Activated CD8-positive, alpha-beta T cell treated with anti-CD3 and anti-CD28 coated beads for 36 hours (primary cell): ENCODE measurements at places on chromosomes 3 and 15. TPM values are rescaled to one million over a fixed set of nuclear protein-coding genes. Genes with fewer than 3 reads are reported as not detected.
A peak's percentile ranks its signal among the peaks of the same experiment; 100 is the strongest.

The MYLK gene
- total RNA-seq = 0.34 TPM

The GPR62 gene
- not detected for total RNA-seq

The LRRC31 gene
- not detected for total RNA-seq

The CDCP1 gene
- 0.36 TPM for total RNA-seq

The RAD51 gene
- total RNA-seq = 77.0 TPM

The CD200R1 gene
- total RNA-seq = 1.8 TPM

The POLR2M gene
- 72.5 TPM for total RNA-seq

The EFHB gene
- total RNA-seq = 0.77 TPM

The POC1A gene
- 21.2 TPM for total RNA-seq

The BHLHE40 gene
- 470 TPM for total RNA-seq

DNA sequence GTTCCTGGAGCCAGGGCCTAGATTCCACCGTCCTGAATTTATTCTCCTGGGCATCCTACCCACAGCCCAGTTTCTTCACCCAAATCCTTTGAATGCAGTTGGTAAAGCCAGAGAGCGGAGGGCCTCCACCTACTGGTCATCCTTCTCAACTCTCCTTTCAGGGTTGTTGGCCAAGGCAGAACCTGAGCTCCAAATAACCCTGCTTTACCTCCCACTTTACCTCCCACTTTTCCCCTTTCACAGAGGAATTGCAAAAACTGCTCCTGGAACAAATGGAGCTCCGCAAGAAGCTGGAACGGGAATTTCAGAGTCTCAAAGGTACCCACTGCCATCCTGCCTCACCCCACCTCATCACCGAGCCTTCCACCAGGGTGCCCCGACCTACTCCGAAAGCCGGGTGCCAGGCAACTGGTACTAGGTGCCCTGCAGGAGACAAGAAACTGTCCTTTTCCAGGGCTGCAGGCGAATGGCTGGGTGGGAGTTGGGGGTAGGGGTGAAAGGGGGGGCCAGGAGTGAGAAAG is 6.8 kb downstream of the SKOR1 start:
- no peak overlapping the region for H3K27ac ChIP-seq
- no peaks in the 10 kb centered on the region for H3K36me3 ChIP-seq
- DNase-seq = no peak
- no peak overlapping the region for H3K4me3 ChIP-seq
- H3K27me3 ChIP-seq = peaks cover 69% of the 10 kb centered on the region
- peaks cover 32% of the 10 kb centered on the region for H3K4me1 ChIP-seq

- no peak overlapping the region for H3K4me3 ChIP-seq
- no peak for DNase-seq
- H3K4me1 ChIP-seq = no peaks in the 10 kb centered on the region
- H3K36me3 ChIP-seq = peaks cover 3% of the 10 kb centered on the region
Measured at GRCh38 chr15:100278596-100279380, 63.0 kb downstream of the ADAMTS17 start.

- no peaks in the 10 kb centered on the region for H3K36me3 ChIP-seq
- H3K4me3 ChIP-seq = no peak overlapping the region
- H3K27ac ChIP-seq = peak overlapping the region; percentile 70
- H3K27me3 ChIP-seq = peaks cover 2% of the 10 kb centered on the region
- DNase-seq = no peak
- H3K4me1 ChIP-seq = peaks cover 42% of the 10 kb centered on the region
Measured at GRCh38 chr3:161072211-161072621, 32.9 kb downstream of the B3GALNT1 start.

GRCh38 chr3:99700631-99701268 is 62.4 kb downstream of the COL8A1 start:
- H3K27me3 ChIP-seq = peaks cover 3% of the 10 kb centered on the region
- no peaks in the 10 kb centered on the region for H3K4me1 ChIP-seq
- H3K36me3 ChIP-seq = no peaks in the 10 kb centered on the region
- H3K4me3 ChIP-seq = no peak overlapping the region

DNA sequence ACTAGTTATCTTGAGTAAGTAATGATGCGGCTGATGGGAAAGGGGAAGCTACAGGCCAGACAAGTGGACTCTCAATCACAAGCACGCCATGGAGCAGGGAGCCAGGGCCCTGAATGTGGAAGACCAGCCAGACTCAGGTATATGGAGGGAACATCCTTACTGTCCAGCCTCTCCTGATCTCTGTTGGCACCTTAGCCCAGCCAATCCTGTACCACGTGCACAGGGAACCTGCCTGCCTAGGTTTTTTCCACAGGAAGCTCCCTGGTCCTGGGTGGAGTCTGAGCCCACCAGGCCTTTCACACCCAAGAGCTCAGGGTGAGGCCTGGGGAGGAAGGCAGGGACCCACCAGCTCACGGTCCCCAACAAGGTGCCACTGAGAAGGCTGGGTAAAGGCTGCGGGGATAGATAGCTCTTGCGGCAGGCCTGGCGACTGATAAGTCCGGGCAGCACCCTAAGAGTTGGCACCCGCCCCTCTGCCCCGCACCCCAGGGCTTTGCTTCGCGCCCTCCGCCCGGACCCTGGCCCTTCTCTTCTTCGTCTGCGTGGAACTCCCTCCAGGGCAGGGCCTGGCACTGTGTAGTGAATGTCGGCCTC is 933 bp upstream of the APEH start:
- H3K4me1 ChIP-seq = peaks cover 34% of the 10 kb centered on the region
- H3K4me3 ChIP-seq = peak overlapping the region; percentile 95
- H3K27me3 ChIP-seq = no peaks in the 10 kb centered on the region
- H3K36me3 ChIP-seq = peaks cover 20% of the 10 kb centered on the region
- peak overlapping the region; percentile 98 for H3K27ac ChIP-seq

DNA sequence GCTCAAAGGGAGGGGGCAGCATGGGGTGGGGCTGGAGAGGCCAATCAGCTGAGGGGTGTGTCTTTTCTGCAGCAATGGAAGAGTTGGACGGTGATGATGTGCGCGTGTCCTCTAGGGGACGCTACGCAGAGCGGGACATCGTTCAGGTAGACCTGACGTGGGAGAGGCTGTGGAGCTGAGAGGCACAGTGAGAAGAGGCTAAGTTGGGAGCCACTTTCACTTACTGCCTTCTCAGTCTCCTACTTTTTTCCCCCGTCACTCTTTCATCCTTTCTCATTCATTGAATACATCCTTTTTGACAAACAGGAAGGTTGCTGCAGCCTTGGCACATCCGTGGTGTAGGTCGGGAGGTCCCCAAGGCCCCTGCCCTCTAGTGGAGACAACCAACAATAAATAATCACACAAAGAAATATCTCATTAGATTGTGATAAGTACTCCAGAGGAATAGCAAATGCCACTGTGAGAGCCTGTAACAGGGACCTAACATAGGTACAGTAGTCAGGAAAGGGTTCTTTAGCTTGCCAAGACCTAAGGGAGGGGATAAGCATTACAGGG is 4.4 kb upstream of the BRPF1 start:
- DNase-seq = peak; percentile 78

GRCh38 chr15:34109797-34110663 is 8.1 kb downstream of the PGBD4 start:
- H3K4me1 ChIP-seq = no peaks in the 10 kb centered on the region
- H3K36me3 ChIP-seq = peaks cover 6% of the 10 kb centered on the region
- no peak overlapping the region for H3K4me3 ChIP-seq
- DNase-seq = peak; percentile 15

DNA sequence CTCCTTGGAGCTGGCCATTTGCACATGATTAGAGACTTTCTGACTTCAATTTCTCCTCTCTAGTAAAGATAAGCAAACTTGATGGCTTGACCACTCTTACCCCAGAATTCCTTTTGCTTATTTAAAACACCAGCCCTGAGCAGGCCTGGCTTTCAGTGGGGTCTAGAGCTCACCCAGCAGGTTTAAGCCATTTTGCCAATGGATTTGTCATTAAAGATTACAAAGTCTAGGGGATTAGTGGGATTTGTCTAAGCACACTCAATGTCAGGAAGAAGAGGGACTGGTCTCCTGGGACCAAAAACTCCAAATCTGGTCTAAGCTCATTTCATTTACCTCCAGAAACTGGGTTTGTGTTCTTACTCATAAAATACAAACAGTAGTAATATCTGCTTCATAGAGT is 57.3 kb upstream of the SNTN start:
- DNase-seq = no peak
- H3K36me3 ChIP-seq = no peaks in the 10 kb centered on the region
- no peaks in the 10 kb centered on the region for H3K4me1 ChIP-seq
- H3K4me3 ChIP-seq = no peak overlapping the region

- no peak overlapping the region for H3K4me3 ChIP-seq
- no peak overlapping the region for H3K27ac ChIP-seq
- peaks cover 5% of the 10 kb centered on the region for H3K4me1 ChIP-seq
- no peak for DNase-seq
- H3K27me3 ChIP-seq = peaks cover 20% of the 10 kb centered on the region
Measured at GRCh38 chr15:73426323-73426994, 16.5 kb upstream of the REC114 start.

DNA sequence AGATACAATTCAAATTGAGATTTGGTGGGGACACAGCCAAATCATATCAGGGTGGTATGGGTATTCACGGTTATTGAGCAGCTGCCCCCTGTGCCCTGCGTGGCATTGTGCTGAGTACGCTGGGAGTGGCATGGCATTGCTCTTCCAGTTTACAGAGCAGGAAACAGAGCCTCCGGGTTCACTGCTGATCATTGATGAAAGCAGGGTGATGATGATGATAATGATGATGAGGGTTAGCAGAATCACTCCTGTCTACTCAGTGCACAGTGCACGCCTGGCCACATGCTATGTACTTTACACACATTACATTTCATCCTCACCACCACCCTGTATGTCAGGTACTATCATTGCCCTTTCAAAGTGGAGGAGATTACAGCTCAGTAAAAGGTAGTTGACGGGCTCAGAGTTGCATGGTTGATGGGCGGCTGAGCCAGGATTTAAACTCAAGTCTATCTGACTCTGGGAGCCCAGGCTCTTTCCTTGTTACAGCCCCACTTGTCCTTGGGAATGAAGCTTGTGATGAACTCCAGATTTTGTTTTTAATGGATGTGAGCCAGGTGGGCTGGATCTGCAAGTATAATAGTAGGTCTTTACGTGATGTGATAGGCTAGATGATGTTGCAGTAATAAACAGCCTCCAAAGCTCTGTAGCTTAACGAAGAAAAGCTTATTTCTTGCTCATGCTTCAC is 87.6 kb upstream of the MYZAP start:
- no peaks in the 10 kb centered on the region for H3K36me3 ChIP-seq
- no peak overlapping the region for H3K4me3 ChIP-seq

- H3K36me3 ChIP-seq = no peaks in the 10 kb centered on the region
- H3K4me1 ChIP-seq = no peaks in the 10 kb centered on the region
- no peak for DNase-seq
- H3K27ac ChIP-seq = no peak overlapping the region
- H3K27me3 ChIP-seq = no peaks in the 10 kb centered on the region
Measured at GRCh38 chr15:62444104-62445022, 279.3 kb upstream of the C2CD4B start.

- no peak for DNase-seq
- no peaks in the 10 kb centered on the region for H3K4me1 ChIP-seq
- H3K27me3 ChIP-seq = no peaks in the 10 kb centered on the region
- no peak overlapping the region for H3K4me3 ChIP-seq
- H3K36me3 ChIP-seq = no peaks in the 10 kb centered on the region
- no peak overlapping the region for H3K27ac ChIP-seq
Measured at GRCh38 chr15:54208786-54209185, 230.5 kb downstream of the UNC13C start.

DNA sequence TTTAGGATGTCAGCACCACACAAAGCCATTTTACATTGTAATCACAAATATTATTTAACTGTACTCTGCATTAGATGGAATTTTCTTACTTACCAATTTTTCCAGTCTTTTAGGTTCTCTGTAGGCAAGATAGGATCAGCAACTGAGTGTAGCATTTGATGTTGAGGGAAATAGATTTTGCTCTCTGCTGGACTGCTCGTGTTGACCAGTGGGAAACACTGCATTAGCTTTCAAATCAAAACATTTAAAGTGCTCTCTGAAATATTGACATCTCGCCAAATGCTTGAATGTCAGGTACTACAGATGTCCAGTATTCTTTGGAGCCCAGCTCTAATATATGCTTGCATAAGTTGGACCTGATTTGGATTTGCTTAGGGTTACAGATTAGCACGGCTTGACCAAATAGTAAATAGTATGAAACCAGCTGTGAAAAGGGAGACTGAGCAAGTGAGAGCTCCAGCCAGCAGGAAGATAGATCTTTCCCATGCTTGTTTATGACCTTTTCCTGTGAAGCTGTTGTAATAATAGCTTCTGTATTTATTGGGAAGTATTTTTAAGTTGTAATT is 29.5 kb downstream of the P2RY14 start:
- no peaks in the 10 kb centered on the region for H3K27me3 ChIP-seq
- no peaks in the 10 kb centered on the region for H3K4me1 ChIP-seq
- H3K36me3 ChIP-seq = no peaks in the 10 kb centered on the region
- H3K4me3 ChIP-seq = no peak overlapping the region
- no peak for DNase-seq
- no peak overlapping the region for H3K27ac ChIP-seq

GRCh38 chr3:4570840-4571621 is 77.9 kb downstream of the ITPR1 start:
- H3K4me1 ChIP-seq = peaks cover 22% of the 10 kb centered on the region
- H3K4me3 ChIP-seq = no peak overlapping the region
- peak; percentile 18 for DNase-seq
- no peaks in the 10 kb centered on the region for H3K36me3 ChIP-seq
- no peak overlapping the region for H3K27ac ChIP-seq

DNA sequence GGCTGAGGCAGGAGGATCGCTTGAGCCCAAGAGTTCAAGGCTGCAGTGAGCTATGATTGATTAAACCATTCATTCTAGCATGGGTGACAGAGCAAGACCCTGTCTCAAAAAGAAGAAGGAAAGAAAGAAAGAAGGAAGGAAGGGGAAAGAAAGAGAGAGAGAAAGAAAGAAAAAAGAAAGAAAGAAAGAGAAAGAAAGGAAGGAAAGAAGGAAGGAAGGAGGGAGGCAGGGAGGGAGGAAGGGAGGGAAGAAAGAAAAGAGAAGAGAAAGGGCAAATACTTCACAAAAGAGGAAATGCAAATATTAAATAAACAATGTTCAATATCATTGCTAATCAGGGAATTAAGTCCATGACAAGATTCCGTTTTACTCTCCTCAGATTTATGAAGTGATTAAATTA is 4.0 kb upstream of the KIF7 start:
- H3K4me3 ChIP-seq = no peak overlapping the region
- peaks cover 2% of the 10 kb centered on the region for H3K36me3 ChIP-seq
- DNase-seq = no peak
- peaks cover 17% of the 10 kb centered on the region for H3K4me1 ChIP-seq

- DNase-seq = no peak
- H3K27ac ChIP-seq = no peak overlapping the region
Measured at GRCh38 chr3:143326983-143327778, 207.6 kb downstream of the CHST2 start.

DNA sequence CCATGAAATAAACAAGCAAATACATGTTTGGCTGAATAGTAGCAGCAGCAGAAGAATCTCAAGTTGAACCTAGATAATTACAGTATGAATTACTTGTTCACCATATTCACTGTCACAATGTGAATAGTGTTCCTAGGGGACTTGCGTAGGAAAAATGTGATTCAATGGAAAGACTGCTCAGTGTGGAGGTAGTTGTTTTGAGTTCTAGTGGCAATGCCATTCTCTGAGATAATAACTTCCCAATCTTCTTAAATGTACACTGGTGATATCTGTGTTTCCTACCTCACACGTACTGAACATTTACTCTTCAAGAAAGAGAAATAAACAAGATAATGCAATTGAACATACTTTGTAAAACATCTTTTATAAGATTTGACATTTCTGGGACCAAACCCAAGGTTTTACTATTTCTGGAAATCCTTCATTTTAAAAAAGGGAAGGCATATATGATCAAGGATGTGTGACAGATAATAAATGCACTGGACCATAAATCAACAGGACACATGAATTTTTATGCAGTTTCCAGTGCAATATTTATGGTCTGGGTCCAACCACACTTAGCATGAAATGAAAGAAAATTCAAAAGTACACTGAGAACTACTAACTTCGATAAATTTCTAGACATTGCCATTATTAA is 598.3 kb upstream of the ZNF385D start:
- H3K27me3 ChIP-seq = no peaks in the 10 kb centered on the region
- H3K27ac ChIP-seq = no peak overlapping the region
- H3K4me3 ChIP-seq = no peak overlapping the region
